ENCODE measurements at places on chromosomes 5 and 9. TPM values are rescaled to one million over a fixed set of nuclear protein-coding genes. Genes with fewer than 3 reads are reported as not detected.

The CCDC187 gene
- 0.04 TPM for total RNA-seq

The SREK1IP1 gene
- total RNA-seq: 8.7 TPM

The SLC2A6 gene
- total RNA-seq: 24.1 TPM

The SLC9A3 gene
- 2.2 TPM for total RNA-seq

The PAXX gene
- total RNA-seq: 67.3 TPM

The CTXN3 gene
- total RNA-seq: not detected

The LRRC19 gene
- not detected for total RNA-seq

The WDR70 gene
- total RNA-seq: 13.6 TPM

The PDE6A gene
- total RNA-seq: 0.25 TPM

The NXNL2 gene
- 0.79 TPM for total RNA-seq

The C5orf58 gene
- not detected for total RNA-seq
